Activated naive CD8-positive, alpha-beta T cell treated with anti-CD3 and anti-CD28 coated beads for 36 hours (primary cell): ENCODE measurements at places on chromosomes 7 and 10. TPM values are rescaled to one million over a fixed set of nuclear protein-coding genes. Genes with fewer than 3 reads are reported as not detected.

GRCh38 chr7:10889266-10889898 lies 84.3 kb upstream of the PHF14 start:
- no peaks in the 10 kb centered on the region for H3K36me3 ChIP-seq
- peak; percentile 17 for DNase-seq
- H3K4me1 ChIP-seq: peaks cover 11% of the 10 kb centered on the region
- no peak overlapping the region for H3K27ac ChIP-seq
- no peaks in the 10 kb centered on the region for H3K27me3 ChIP-seq

GRCh38 chr7:143884969-143885559 lies 16.9 kb downstream of the TCAF1 start:
- DNase-seq: peak; percentile 53
- peaks cover 23% of the 10 kb centered on the region for H3K4me1 ChIP-seq
- peaks cover 19% of the 10 kb centered on the region for H3K36me3 ChIP-seq
- H3K27ac ChIP-seq: no peak overlapping the region

DNA sequence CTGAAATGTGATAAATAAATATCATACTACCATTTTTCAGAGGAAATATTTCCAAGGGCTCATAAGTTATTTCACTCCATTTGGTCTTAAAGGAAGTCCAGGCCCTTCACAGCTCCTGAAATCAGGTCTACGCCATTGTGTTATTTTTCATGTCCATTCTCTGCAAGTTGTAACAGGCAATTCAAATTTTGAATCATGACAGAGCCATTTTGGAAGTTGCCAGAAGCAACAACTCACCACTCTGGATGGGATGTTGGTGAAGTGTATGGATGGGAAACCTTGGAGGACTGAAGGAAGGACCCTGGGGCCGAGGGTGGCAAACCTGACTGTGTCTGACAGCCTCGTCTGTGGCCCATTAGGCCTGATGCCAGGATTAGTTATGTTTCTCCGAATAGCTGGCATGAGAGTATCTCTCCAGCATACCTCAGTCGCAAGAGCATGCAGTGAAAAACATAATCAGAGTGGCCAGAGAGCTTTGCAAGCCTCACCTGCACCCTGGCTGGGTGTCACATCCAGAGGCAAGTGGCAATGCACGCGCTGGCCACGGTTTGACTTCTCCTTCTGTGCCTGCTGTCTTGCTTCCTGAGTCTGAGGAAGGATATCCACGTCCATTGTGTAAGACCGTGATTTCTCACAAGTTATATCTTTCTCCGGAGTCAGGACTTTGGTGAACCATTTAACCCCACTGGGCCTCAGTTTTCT lies 87.1 kb downstream of the NRP1 start:
- no peaks in the 10 kb centered on the region for H3K27me3 ChIP-seq
- H3K4me1 ChIP-seq: peaks cover 54% of the 10 kb centered on the region
- H3K4me3 ChIP-seq: no peak overlapping the region
- no peak overlapping the region for H3K27ac ChIP-seq

The LMBR1 gene
- 47.5 TPM for total RNA-seq

- no peaks in the 10 kb centered on the region for H3K27me3 ChIP-seq
- H3K4me1 ChIP-seq: peaks cover 52% of the 10 kb centered on the region
- peak overlapping the region; percentile 70 for H3K27ac ChIP-seq
- DNase-seq: peak; percentile 6
Observed at GRCh38 chr7:37065779-37066271, 341.5 kb upstream of the AOAH start.

GRCh38 chr7:64793106-64793755 lies 997 bp upstream of the ZNF138 start:
- peaks cover 22% of the 10 kb centered on the region for H3K36me3 ChIP-seq
- no peak overlapping the region for H3K4me3 ChIP-seq
- no peak for DNase-seq
- no peaks in the 10 kb centered on the region for H3K27me3 ChIP-seq
- H3K4me1 ChIP-seq: peaks cover 21% of the 10 kb centered on the region
